Activated CD4-positive, alpha-beta T cell treated with anti-CD3 and anti-CD28 coated beads, Interleukin-2, amount 50 U/mL, for 1 hour (primary cell): ENCODE measurements at places on chromosomes 6 and 20.
A peak's percentile ranks its signal among the peaks of the same experiment; 100 is the strongest.

DNA sequence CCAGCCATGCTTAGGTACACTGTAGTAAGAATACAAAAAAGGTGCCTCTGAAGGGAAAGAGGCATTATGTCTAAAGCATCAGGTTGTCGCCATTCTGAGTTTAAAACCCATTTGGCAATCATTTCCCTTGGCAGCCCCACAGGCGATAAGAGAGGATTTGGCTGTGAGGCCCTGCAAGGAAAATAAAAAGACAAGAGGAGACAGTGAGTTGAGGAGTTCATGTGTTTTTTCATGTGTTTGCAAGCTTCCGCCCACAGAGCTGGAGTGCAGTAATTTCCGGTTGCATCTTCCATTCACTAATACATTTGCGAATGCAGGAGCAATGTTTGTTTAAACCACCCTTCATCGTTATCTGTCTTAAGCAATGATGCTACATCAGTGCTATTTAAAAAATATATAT lies 138.5 kb upstream of the SOX4 start:
- no peak for DNase-seq

DNA sequence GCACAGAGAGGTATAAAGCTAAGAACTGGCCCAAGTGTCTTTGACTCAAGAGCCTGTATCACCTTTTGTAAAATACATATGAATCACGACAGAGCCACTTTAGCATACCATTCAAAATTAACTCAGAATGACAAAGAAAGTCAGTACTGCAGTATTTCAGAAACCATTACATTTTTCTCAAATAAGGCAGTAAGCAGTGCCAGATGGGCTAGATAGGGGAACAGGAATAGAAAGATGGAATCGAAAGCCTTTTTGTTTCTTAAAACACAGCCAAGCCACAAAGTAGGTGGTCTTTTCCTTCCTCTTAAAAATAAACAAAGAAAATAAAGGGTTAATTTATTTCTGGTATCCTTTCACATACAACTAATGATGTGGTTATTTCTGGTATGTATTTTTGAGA lies 10.3 kb downstream of the CLDN20 start:
- no peak for DNase-seq

DNA sequence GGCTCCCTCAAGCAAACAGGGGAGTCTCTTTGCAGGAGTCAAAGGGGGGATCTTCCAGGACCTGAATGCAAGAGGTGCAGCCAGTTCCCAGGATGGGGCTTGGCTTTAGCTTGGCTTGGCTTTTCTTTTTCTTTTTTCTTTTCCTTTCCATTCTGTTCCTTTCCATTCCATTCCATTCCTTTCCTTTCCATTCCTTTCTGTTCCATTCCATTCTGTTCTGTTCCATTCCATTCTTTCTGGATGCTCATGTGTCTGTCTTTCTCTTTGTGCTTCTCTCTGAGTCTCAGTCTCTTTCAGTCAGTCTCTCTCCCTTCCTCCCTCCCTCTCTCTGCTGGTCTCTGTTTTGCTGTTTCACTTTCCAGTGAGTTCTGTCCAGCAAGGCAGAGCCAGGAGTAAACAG lies 163.3 kb downstream of the PHACTR3 start:
- DNase-seq = no peak

DNA sequence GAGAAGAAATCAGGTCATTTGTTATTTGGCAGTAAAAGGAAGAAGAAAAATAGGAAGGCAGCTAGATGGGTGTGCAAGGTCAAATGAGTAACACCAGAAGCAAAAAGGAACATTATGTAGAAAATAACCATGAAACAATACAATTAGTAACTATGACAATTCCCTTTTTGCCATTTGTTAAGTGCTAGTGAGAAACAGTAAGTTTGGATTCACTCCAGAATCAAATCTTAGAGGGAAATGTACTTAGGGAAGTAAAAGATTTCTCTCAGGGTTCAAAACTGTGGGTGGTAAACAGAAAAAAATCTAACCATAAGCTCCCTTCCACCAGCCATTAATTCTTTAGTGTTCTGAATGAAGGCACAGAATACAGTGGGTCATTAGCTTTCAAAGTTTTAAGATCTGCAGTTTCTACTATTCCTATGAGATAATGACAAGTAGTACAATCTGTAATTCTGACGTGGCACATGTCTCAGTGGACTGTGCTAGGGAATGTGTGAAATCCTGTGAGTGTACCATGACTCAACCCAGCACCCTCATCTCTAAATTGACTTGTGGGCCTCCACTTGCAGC lies 17.1 kb downstream of the REPS1 start:
- no peak for DNase-seq

DNA sequence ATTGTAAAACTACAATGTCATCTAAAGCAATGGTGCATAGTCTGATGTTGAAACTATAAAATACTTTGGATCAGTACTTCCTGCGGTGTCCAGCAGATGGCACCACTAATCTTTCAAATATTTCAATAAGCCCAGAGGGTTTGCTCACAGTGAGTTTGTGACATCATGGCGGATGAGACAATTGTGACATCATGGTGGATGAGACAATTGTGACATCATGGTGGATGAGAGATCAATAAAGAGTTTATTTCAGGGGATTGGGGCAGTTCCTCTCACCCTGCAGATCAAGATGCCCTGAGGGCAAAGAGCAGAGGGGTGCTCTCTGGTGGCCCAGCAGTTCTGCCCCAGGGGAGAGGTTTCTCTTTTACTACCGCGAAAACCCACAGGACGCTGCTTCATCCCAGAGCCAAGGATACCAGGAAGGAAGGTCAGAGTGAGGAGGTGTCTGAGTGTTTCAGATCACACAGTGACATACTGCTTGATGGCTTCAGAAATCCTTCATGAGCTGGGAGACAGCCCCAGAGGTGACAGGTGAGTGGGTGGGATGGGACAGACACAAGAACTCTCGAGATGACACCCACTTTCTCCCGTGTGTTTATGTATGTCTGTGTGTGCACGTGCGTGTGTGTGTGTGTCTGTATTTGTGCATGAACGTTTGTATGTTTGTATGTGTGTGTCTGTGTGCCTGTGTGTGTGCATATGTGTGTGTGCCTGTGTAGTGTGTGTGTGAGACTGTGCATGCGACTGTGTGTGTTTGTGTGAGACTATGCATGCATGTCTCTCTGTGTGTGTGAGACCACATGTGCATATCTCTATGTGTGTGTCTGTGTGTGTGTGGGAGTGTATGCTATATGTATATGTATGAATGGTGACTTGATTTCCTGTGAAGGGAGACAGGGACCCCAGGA lies 7.3 kb upstream of the ULBP2 start:
- DNase-seq = peak; percentile 73

DNA sequence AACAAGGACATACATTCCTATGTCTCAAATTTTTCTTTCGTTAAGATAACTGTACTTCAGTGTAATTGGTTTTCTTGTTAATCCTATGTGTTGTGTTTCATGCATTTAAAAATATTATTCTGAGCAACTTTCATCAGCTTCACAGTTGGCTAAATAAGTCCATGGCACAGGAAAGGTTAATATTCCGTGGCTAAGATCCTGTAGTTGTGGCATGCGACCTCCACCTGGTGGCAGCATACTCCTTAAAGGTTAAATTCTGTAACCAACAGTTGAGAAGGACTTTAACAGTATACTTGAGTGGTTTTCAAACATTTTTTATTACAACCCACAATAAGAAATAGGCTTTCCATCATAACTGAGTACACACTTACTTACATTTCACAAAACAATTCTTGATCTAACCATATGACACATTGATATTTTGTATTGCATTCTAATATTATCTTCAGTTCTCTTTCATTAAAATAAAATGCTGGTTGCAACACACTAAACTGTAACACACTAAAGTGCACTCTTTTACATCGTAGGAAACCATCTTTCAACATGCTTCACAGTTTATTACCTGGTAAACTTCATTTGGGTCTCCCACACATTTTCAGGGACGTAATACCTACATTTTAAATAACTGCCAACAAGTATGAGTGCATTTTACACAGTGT lies 118.3 kb downstream of the SLX4IP start:
- DNase-seq = peak; percentile 8
